ENCODE measurements at places on chromosomes 5 and 9.

- no peak for DNase-seq
These were observed 1.0 kb downstream of the URM1 start for GRCh38 chr9:128372188-128372641.

DNA sequence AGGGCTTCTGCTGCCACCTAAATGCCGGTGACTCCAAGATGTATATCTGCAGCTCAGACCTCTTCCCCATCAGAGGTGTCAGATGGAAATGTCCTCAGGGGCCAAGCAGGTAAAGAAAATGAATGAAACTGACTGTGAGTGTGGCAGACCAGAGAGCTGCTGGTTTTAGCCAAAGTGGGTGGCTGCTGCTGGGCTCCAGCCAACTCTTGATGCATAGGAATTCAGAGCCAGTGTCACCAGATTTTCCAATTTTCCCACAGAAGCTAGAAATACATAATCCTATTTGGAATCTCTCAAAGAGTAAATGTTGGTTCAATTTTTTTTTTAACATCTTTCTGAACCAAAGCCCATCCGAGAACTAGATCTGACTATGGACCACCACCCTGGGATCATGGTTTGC is 161.2 kb upstream of the SPRY4 start:
- no peak for DNase-seq

GRCh38 chr5:37217976-37218375 is 31.2 kb downstream of the CPLANE1 start:
- no peak for DNase-seq

DNA sequence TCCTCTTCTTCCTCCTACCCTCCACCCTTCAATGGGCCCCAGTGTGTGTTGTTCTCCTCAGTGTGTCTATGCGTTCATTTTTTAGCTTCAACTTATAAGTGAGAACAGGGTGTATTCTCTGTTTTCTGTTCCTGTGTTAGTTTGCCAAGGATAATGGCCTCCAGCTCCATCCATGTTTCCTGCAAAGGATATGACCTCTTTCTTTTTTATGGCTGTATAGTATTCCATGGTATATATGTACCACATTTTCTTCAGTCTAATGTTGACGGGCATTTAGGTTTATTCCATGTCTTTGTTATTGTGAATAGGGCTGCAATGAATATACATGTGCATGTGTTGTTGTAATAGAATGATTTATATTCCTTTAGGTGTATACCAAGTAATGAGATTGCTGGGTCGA is 634.9 kb upstream of the SEMA6A start:
- DNase-seq, result no peak

GRCh38 chr5:19900269-19900668 is 87.7 kb downstream of the CDH18 start:
- no peak for DNase-seq
